Activated CD4-positive, alpha-beta T cell treated with anti-CD3 and anti-CD28 coated beads for 36 hours (primary cell): ENCODE measurements at places on chromosomes 1 and 21. TPM values are rescaled to one million over a fixed set of nuclear protein-coding genes. Genes with fewer than 3 reads are reported as not detected.

Gene GREM2
- total RNA-seq: 0.07 TPM

Gene ANGPTL3
- total RNA-seq: not detected

DNA sequence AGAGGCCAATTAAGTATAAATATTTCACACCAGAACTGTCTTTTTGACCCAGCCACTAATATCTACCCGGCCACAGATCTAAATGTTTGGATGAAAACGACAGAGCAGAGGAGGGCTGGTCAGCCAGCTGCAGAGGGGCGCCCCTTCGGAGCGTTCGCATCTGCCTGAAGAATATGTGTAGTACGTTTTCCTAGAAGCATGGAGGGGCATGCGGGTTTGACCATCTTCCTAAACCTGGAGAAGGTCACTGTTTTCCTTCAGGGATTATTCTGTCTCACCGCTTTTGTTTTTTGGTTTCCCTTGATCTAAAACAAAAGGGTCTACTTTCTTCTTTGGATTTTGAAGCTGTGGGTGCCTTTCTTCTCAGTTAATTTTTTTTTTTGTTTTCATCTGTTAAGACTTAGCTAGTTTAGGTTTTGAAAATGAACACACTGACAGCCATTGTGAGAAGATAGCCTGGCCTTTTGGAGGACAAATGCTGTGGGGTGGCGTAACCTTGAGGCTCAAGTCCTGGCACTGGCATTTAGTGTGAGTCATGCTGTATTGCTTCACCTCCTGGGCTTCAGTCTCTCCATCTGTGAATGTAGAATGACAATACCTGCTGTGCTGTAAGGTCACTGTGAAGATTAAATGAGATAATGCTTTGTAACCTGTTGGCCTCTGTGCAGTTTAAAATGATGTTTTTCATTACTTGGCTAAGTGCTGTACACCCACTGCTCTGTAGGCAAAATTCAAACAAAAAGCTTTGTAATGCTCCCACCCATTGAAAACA is 74.1 kb upstream of the IRF2BP2 start:
- DNase-seq: no peak

- DNase-seq: no peak
Observed at GRCh38 chr1:109274533-109275476, 8.1 kb downstream of the PSRC1 start.

- no peak for DNase-seq
Observed at GRCh38 chr1:168509875-168510791, 33.7 kb downstream of the XCL2 start.
